CD14-positive monocyte (primary cell): ENCODE measurements at places on chromosomes 5 and 9.
A peak's percentile ranks its signal among the peaks of the same experiment; 100 is the strongest.

DNA sequence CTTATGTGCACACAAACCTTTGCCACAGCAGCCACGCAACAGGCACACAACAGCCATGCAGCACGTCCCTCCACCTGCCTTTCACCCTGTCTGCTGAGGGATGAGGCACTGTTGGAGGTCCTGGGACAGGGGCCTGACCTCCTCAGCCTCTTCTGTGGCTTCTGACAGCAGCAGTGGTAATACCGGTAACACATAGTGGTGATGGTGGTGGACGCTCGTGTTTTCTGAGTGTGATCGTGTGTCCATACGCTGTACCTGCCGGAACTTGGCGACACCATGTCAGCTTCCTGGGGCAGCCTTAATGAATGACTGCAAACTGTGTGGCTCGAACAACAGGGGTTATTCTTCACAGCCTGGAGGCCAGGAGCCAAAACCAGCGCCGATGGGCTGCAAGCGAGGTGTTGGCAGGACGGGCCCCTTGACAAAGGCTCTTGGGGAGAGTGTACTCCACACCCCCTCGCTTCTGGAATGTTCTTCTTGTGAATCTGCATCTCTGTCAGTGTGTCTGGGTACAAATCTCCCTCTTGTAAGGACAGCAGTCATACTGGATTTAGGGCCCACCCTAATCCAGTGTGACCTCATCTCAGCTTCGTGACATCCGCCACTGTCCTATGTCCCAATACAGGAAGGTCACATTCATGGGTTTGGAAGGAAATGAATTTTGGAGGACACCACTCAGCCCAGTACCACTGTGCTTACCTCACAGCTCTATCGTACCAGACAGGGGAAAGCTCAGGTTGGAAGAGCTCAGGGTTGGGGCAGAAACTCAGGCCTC lies 55.3 kb upstream of the EXOC3 start:
- DNase-seq = no peak
- H3K36me3 ChIP-seq = no peaks in the 10 kb centered on the region
- H3K27ac ChIP-seq = no peak overlapping the region
- H3K4me1 ChIP-seq = peaks cover 10% of the 10 kb centered on the region
- H3K27me3 ChIP-seq = no peaks in the 10 kb centered on the region

GRCh38 chr9:87890837-87891236 lies 8.2 kb downstream of the SPATA31E1 start:
- H3K4me3 ChIP-seq = no peak overlapping the region
- H3K27ac ChIP-seq = no peak overlapping the region
- no peak for DNase-seq

- H3K27ac ChIP-seq = no peak overlapping the region
- peaks cover 14% of the 10 kb centered on the region for H3K4me1 ChIP-seq
- no peaks in the 10 kb centered on the region for H3K36me3 ChIP-seq
- no peak overlapping the region for H3K4me3 ChIP-seq
- H3K27me3 ChIP-seq = no peaks in the 10 kb centered on the region
- DNase-seq = no peak
Observed at GRCh38 chr9:69578026-69578425, 94.1 kb downstream of the APBA1 start.

DNA sequence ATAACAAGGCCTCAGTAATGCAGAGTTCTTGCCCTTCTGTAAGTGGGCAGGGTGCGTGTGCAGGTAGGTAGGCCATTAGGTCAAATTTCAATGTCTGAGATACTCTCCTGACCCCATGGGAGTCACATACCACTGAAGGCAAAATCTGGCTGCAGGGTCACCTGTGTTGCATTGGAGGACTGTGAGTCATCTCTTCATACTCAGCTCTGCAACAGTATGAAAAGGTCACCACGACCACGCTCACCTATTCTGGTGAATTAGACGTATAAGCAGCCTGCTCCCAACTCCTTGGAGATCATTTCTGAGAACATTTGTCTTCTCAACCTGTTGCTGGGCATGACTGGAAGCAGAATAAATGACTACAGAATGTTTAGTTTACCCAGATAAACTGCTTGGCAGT lies 599.8 kb downstream of the PDE4D start:
- no peaks in the 10 kb centered on the region for H3K27me3 ChIP-seq
- no peak overlapping the region for H3K27ac ChIP-seq
- DNase-seq = no peak
- H3K4me3 ChIP-seq = no peak overlapping the region
- no peaks in the 10 kb centered on the region for H3K36me3 ChIP-seq
- H3K4me1 ChIP-seq = no peaks in the 10 kb centered on the region

GRCh38 chr9:70601000-70601951 lies 186.8 kb upstream of the KLF9 start:
- H3K36me3 ChIP-seq = no peaks in the 10 kb centered on the region
- no peak for DNase-seq
- H3K27ac ChIP-seq = no peak overlapping the region
- no peak overlapping the region for H3K4me3 ChIP-seq
- H3K4me1 ChIP-seq = no peaks in the 10 kb centered on the region

DNA sequence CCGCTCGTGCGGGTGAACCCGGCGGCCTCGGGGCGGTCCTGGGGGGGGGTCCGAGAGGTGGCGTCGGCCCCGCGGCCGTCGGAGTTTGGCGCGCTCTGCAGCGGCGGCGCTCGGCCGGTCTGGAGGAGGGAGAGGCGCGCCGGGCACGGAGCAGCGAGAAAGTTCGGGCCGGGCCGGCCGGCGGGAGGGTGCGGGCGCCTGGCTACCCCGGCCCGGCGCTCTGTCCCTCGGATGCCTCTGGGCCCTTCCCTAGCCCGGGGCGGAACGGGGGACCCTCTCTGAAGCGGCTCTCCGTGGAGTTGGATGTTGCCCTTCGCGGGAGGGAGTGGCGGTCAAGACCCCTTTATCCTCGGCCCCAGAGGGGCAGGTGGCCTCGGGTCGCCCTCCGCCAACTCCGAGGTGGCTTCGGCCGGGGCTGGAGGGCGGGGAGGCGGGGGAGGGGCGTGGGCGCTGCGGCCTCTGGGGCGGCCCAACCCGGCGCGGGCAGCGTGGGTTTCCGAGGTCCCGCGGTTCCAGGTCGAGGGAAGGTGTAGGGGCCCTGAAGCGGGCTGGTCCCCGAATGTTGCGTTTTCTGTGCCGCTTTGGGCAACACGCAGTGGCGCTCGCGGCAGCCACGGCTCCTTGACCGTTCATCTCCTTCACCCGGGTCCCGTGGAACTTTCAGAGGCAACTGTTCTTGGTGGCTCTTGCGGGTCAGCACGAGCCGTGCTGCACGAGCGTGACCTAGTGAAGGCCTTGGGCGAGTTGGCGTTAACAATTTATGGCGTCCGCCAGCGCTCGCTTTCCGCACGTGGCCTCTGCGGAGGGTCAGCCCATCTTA lies 290.5 kb downstream of the DOCK8 start:
- H3K27me3 ChIP-seq = peaks cover 63% of the 10 kb centered on the region
- H3K36me3 ChIP-seq = no peaks in the 10 kb centered on the region
- H3K27ac ChIP-seq = no peak overlapping the region
- DNase-seq = no peak
- H3K4me3 ChIP-seq = peak overlapping the region; percentile 12
- peaks cover 20% of the 10 kb centered on the region for H3K4me1 ChIP-seq

DNA sequence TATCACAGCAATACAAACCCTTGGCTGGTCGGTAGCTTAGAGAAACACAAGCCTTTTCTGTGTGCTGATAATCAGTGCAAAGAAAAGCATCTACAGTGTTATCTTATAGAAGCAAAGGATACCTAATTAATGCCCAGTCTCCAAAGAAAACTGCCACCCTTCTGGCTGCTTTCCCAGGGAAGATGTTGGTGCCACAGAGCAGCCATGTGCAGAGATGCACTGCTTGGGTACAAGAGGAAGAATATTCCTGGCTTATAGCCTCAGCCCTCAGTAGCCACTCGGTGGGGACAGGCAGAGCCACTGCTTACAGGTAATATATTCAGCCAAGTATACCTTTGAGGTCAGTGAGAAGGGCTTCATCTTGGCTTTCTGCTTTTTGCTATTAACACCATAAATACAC lies 185.3 kb downstream of the PCSK1 start:
- H3K4me1 ChIP-seq = no peaks in the 10 kb centered on the region
- H3K4me3 ChIP-seq = no peak overlapping the region
- H3K27me3 ChIP-seq = no peaks in the 10 kb centered on the region
- DNase-seq = no peak
- H3K27ac ChIP-seq = no peak overlapping the region
